ENCODE measurements at places on chromosomes 2 and 18.

DNA sequence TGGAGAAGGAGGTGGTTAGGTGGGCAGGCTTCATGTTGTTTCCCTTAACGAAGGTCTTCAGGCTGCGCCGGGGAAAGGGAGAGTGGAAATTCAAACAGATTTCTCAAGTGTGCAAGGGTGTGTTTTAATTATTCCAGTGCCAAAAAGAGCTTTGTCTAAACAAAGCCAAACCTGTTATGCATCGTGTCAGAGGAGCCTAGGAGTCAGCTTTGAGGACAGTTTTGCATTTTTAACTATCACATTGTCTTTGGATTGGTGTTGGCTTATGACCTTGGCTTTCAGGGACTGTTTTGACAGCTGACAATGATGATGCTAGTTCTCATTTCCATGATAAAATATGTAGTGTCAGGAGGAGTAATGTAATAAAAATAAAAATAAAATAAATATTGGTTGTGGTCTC lies 144.8 kb downstream of the LDLRAD4 start:
- DNase-seq = no peak

- no peak for DNase-seq
Observed at GRCh38 chr18:11148680-11149440, 509 bp downstream of the PIEZO2 start.

DNA sequence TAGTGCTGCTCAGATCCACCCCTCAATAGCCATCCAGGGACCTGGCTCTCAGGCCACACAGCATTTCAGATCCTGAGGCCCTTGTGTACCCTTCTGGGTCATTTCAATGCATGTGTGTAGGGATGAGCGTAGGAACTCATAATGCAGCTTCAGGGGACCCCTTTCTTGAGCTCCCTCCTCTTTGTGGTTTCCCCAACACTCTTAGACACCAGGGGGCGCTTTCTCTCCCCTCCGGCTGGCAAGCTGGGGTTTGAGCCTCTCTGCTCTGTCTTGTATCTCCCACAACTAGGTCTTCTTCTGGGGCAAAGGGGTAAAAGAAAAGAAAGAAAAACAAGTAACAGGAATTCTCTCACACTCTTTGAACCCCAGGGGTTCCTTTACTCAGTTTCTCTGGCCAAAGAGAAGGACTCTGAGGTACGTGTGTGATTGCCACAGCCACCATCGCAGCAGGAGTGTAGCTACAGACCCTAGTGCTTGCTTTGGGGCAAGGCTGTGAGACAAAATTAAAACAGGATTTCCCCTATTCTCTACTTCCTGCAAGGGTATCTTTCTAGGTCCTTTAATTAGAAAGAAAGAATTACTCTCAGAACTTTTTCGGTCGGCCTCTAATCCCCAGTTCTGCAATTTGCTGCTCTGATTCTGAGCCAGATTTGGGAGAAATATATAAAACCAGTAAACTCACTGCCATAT lies 38.0 kb downstream of the CABYR start:
- DNase-seq = no peak

- no peak for DNase-seq
Observed at GRCh38 chr2:238948765-238949641, 101.1 kb downstream of the TWIST2 start.

DNA sequence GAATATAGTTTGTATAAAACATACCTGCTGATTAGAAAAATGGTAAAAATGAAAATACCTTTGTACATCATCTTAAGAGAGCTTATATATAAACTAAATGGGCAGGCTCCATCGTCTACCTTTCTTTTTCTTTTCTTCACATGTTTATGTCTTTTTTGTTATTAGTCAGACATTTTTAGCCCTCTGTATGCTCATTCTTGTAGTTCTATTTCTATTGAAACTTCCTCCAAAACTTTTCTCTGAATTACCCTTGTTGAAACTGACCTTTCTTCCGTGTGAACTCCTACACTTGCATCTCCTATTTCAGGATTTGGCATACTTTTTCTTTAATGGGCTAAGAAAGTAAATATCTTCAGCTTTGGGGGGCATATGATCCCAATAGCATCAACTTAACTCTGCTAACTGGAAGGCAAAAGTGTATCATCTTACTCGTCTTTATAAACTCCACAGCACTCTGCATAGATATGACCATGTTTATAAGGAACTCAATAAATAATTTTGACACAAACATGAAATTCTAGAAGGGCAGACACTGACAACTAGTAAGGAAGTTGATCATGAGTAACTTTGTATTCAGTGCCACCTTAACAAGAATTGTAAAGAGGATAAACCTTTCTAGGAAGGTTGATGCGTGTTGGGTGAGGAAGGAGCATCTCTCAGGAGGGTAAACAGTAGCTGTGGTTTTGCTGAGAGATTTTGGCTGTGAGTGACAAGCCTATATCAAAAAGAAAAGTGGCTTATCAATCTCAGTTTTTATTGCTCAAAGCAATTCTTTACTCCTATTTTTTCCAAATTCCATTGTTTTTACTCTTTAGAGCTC lies 127.6 kb downstream of the PIK3C3 start:
- no peak for DNase-seq

GRCh38 chr2:172380436-172381274 lies 46.7 kb upstream of the ITGA6 start:
- no peak for DNase-seq

DNA sequence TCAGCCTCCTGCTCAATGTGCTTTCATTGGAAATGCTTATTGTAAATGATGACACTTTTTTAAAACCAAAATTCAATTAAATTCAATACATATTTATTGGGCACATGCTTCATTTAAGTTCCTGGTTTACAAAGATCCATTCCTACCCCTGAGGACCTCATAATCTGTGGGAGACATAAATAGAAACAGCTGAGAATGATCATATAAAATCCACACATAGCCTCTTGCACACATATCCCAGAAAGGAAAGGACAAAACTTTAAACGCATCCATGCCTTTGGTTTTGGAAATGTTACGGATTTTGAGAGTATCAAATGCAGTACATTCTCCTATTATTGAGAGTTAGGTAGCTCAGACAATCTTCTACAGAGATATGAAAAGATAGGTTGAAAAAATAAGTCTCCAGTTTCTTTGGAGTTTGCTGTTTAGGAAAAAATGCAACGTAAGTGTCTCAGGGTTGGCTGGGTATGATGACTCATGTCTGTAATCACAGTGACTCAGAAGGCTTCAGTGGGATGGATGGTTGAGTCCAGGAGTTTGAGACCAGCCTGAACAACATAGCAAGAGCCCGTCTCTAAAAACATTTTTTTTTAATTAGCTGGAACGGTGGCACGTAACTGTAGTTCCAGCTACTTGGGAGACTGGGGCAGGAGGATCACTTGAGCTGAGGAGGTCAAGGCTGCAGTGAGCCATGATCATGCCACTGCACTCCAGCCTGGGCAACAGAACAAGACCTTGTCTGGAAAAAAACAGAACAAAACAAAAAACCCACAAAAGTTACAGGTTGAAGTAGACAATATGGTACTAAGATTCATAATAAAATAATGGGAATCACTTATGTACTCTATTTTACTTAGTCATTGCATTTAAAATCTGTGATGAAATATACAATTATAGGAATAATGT lies 3.9 kb upstream of the PRELID3A start:
- DNase-seq = no peak

GRCh38 chr2:74525717-74526648 lies at the start of gene DQX1:
Gene DQX1 (minus strand): TSS chr2:74526231. CDS start chr2:74525729, 502 bp downstream.
- DNase-seq = no peak

GRCh38 chr2:233436191-233436581 lies 81.9 kb downstream of the DGKD start:
- DNase-seq = no peak

DNA sequence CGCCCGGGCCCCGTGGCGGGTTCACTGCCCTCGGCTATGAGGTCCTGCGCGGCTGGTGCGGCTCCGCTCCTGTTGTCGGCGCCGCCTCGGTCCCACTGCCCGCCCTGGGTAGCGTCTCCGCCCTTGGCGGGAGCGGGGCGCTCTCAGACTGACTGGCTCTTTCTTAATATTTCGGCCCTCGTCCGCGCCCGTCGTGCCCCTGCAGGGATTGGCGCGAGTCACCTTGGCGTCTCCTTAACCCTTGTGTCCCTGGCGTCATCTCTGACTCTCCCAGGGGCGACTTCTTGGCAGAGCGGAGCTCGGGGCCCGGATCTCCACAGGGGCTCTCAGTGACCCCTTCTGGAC lies 1.3 kb downstream of the PTMA start:
- DNase-seq = no peak

DNA sequence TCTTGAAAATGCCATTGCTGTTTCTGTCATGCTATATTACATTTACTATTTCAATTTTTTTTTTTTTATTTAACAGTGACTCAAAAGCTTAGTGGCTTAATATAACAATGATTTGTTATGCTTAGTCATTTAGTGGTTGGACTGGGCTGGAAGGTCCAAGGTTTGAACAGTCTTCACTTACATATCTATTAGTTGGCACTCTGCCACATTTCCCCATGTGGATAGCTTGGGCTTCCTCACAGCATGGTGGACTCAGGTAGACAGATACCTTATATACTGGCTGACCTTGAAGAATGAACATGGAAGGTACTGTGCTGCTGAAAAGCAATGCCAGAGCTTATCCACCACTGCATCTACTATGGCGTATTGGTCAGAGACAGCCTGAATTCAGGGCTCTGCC lies 909.5 kb upstream of the SOX11 start:
- no peak for DNase-seq

DNA sequence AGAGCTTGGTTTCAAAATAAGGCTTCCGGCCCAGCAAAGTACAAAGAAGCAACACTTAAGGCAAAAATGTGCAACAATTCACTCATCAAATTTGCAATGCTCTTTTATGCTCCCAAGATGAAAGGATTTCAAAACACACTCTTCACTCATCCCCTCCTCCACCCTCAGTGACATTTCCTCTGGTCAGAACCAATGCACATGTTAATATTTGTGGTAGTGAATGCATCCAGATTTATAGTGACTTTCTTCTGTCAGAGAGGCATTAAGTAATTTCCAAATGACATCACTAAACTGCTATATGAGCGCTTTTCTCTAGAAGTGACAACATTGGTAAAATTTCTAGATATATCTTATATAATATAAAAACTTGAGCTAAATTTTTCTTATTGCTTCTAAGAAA lies 800.4 kb downstream of the NRXN1 start:
- DNase-seq = no peak

- DNase-seq = no peak
Observed at GRCh38 chr18:40926679-40927078, 1028.4 kb upstream of the PIK3C3 start.

DNA sequence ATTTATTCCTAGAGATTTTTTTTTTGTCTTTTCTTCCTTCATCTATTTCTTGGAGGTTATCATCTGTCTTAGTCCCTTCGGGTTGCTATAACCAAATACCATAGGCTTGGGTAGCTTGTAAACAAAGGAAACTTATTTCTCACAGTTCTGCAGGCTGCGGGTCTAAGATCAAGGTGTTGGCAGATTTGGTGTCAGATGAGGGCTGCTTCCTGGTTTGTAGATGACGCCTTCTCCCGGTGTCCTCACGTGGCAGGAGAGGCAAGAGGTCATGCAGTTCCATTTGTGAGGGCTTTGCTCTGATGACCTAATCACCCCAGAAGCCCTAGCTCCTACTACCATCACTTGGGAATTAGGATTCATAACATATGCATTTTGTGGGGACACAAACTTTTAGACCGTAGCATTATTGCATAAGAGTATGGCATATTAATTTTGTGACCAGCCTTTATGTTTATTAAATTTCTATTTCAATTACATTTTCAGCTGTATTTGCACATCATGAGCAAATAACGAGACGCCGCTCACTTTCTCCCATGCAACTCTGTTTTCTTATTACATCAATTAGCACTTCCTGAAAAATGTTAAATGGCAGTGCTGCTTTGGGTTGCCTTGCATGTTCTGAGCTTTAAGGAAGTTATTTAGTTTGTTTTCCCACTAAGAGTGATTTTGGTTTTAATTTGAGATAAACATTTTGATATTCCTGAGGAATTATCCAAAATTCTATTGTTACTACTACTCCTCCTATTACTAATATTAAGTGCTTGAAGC lies 246.4 kb upstream of the HDAC4 start:
- no peak for DNase-seq

DNA sequence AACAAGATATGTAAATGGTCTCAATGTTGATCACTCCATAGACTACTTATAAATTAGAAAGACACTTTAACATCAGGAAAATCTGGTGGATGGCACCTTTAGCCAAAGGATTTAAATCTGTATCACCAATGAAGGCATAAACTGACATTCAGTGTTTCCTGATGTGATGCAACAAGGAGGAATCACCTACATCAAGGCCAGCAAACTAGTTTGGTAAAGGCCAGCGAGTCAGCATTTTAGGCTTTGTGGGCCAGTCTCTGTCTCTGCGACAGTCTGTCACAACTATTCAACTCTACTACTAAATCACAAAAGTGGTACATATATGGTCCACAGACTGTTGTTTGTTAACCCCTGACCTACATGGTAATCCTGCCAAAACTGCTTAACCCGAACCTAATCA lies 33.3 kb downstream of the C2orf76 start:
- no peak for DNase-seq

- no peak for DNase-seq
Observed at GRCh38 chr2:235554385-235554784, 60.5 kb downstream of the AGAP1 start.

DNA sequence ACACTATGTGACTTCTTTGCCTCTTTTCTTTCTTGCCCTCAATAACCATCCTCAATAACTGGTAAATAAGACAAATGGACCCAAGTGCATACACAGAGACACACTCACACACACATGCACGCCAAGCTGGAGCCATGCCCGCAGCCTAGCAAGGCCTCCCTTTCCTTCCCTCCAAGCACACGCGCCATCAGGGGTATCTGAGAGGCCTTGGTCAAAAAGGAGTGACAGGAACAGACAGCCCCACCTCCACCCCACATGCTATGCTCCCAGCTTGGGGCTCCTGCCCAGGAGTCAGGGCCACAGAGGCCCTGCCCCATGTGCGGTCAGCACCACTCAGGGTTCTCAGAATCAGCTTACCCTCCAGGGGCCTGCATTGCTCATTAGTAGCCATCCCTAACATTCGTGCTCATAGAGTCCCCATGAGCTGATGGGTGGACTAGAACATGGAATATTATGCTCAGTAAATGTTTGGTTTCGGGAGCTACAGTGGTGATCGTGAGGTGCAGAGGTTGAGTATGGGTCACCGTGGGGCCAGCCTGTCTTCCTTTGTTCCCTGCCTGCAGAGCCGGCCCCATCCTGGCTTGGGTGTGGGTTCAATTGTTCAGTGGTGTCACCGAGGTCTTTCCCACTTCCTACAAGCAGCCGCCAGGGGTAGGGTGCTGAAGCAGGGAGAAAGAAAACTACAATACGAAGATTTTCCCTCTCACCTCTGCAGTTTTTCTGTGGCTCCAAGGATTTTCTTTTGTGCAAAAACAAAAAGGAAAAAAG lies 158.2 kb upstream of the RAB12 start:
- DNase-seq = no peak

- no peak for DNase-seq
Observed at GRCh38 chr2:141697035-141697434, 433.8 kb downstream of the LRP1B start.

Measured in RWPE2 (cell line).